Transverse colon (tissue), 4 donors: ENCODE measurements at places on chromosomes 1 and 21.

- DNase-seq = no peak
Measured at GRCh38 chr1:233281711-233282581, 13.6 kb downstream of the PCNX2 start.

DNA sequence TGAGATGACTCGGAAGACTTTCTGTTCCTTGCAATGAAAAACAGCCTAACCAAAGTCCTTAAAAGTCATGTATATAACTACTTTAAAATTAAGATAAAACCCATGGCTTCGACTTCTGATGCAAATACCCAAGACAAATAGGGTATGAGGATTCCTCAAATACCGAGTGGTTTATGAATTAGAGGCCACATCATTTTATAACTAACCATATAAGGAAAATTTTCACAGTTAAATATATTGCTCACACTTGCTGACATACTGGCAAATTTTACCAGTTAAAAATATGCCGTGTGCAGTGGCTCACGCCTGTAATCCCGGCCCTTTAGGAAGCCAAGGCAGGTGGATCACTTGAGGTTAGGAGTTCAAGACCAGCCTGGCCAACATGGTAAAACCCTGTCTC lies 5.4 kb downstream of the RERE start:
- DNase-seq = no peak

DNA sequence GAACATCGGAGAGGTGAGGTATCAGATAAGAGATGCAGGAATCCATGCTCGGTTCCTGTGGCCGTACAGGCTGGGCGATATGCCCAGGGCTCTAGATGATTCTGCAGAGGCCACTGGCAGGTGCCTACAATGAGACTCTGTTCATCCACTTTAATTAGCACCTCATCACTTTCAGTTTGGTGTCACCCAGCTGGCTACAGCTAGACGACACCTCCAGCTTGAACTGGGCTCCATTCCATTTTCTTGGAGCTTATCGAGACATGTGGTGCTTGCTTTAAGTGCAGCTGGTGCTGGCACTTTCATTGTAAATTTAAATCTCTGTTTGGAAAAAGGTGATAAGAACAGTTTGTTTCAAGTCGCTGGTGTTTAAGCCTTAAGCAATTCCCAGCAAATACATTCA lies 322.5 kb upstream of the ADGRL2 start:
- DNase-seq = no peak

- no peak for DNase-seq
Measured at GRCh38 chr1:227740401-227740960, 5.2 kb downstream of the SNAP47 start.

DNA sequence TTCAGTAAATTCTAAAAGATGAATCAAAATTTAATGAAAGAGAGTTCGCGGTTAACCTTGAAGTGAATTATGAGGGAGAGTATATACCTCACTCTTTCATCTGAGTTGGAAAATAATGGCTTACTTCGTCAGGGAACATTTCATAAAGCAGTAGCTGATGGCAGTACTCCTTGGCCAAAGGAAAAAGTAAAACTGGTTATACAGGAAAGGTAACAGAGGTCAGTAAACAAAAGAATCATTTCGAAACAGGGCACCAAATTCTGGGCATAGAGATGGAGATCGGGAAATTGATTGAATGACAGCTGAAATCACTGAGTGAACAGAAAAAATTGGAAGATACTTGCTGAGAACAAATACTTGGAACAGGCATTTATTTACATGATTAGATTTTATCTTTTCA lies 199.0 kb downstream of the OLFM3 start:
- DNase-seq = no peak

DNA sequence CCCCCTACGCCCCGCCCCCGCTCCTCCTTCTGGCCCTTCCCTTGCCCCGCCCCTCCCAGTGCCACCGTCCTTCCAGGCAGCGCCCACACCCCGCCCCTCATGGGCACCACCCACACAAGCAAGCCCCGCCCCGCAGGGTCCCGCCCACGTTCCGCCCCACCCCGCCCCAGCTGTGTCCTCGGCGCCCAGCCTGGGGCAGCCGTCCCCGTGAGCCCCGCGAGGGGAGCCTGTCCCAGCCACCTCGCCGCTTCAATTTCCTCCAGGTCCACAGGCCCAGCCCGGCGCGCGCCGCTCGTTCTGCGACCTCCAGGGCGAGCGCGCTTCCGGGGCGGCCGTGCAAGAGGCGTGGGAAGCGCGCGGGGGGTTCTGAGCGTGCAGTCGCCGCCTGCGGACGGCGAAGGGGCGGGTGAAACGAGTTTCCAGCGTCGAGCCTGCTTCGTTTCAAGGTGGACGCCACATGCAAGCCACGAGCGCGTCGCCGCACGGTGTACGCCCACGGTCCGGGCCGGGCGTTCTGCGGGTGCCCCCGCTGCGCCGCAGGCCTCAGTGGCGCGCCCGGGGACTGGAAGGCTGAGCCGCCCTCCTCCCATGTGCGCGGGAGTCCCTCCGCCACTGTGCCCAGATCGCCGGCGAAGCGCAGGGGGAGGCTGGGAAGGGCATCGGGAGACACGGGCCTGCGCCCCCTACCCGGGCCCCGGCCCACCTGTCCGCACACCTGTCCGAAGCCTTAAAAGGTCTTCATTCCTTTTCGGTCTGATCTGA lies 10.8 kb upstream of the FAAP20 start:
- DNase-seq = peak; percentile 98

GRCh38 chr1:29793101-29793546 lies 556.8 kb downstream of the PTPRU start:
- peak; percentile 80 for DNase-seq

DNA sequence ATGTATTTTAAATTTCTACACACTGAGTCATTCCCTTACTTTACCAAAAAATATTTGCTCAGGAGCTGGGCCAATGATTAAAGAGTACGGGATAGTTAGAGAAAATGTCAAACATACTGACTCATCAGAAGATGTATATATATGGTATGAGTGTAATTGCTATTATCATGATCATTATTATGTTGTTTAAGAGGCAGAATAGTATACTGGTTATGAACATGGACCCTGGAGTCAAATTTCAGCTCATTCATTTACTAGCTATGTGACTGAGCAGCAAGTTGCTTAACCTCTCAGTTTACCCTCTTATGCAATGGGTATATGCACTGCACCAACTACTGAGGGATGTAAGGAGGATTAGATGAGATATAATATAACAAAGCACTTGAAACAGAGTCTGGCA lies 41.2 kb upstream of the USH2A start:
- DNase-seq = no peak

DNA sequence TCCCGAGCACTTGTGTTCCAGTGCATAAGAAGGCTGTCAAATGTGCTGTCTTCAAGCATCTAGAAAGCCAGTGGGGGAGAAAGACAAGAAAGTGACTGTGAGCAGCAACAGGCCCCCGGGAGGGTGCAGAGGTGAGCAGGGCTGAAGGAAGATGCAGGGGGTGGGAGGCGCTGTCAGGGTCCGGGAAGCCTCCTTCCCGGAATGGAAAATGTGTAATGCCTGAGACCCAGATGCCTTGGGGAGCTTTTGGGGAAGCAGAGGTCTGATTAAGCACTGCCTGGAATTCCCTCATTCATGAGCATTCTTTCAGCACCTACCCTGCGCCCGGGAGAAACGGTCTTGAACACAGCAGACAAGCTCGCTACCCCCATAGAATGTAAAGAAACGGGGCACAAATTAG lies 1.3 kb downstream of the NPHP4 start:
- no peak for DNase-seq

DNA sequence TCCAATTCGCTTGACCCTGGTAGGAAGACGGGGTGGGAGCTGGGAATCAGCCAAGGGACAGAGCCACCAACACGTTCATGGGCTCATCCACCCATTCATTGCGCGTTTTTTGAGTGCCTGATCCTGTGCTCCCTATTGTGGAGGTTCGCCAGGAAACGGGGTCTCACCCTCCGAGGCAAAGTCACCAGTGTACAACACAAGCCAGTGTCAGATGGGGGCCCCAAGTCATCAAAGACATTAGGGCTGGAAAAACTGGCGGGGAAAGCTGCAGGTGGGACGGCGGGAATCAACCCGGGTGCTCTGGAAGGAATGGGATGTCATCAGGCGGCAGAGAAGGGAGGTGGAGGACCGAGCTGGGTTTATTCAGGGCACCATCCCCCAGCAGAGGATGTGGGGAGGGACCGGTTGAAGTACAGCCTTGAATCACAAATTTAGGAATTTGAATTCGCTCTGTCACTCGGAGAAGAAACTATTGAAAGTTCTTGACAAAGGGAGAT lies 667 bp upstream of the NID1 start:
- no peak for DNase-seq

DNA sequence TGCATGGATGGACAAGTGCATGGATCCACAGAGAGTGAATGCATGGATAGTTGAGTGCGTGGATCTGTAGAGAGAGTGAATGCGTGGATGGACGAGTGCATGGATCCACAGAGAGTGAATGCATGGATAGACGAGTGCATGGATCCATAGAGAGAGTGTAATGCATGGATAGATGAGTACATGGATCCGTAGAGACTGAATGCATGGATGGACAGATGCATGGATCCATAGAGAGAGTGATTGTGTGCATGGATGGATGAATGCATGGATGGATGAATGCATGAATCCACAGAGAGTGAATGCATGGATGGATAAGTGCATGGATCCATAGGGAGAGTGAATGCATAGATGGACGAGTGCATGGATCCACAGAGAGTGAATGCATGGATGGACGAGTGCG lies 153.8 kb downstream of the PCBP3 start:
- no peak for DNase-seq

GRCh38 chr21:27519361-27519760 lies 552.5 kb upstream of the ADAMTS5 start:
- DNase-seq = no peak

DNA sequence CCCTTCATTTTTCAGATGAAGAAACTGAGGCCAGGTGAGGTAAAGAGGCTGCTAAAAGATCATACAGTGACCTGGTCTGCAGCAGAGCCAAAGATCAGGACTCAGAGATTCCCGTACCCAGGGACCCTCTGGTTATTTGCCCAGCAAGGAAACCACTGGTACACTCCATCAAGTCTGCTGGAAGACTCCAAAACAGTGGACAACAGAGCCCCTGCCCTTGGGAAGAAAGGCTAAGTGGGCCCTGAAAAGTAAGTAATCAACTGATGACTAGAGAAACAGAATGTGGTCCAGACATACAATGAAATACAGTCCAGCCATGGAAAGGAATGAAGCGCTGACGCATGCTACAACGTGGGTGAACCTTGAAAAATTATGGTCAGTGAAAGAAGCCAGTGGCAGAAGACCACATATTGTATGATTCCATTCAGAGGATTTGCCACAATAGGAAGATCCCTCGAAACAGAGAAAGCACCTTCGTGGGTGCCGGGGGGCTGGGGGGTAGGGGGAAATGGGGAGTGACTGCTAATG lies 106.4 kb downstream of the ETS2 start:
- DNase-seq = no peak

DNA sequence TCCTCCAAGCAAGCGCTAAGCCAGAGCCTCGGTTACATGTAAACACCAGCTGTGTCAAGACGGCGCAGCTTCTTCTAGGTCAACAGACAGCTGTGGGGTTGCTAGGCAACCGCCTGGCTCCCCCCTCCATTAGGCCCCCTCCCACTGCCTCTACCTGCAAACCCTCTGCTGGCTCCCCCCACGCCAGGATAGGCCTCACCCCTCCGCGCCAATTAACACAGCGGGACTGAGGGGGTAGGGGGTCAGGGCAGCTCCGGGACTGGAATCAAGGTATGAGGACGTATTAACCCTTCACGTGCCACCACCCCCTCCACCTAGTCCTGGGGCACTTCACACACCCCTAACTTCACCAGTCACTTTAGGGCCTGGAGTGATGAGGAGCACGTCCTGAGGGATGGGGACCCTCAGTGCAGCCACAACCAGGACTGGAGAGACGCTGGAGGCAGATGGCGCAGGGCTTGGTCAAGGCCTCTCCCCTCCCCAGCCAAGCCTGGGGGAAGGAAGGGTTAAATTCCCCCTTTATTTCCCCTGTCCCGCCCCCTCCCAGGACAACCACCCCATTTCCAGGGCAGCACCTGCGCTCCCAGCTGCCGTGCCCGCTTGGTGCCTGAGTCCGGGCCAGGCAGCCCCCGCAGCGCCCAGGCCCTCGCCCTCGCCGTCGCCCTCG lies 37.4 kb upstream of the WASF2 start:
- peak; percentile 66 for DNase-seq

DNA sequence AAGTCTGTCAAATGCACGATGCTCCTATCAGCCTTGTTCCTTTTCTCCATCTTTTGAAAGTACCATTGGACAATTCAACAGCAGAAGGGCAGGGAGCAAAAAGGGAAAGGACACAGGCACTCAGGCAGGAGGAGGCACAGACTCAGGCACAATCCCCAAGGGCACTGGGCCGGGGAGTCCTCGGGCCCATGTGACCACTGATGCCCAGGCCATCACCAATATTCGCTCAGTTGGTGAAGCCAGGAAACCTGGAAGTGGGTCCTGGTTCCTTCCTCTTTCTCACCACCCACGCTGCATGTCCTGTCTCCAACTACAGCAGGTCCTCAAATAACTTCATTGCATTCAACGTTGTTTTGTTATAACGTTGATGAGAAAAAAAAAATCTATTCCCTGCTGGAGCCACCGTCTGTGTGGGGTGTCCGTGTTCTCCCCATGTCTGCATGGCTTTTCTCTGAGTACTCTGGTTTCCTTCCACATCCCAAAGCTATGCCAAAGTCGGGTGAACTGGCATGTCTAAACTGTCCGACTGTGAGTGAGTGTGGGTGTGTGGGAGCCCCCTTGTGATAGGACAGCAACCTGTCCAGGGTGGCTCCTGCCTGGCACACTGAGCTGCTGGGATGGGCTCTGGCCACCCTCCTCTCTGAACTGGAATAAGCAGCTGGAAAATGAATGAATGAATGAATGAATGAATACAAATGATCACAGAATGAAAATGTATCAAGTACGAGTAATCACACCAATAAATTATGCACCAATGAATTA lies 12.5 kb downstream of the NID1 start:
- no peak for DNase-seq

DNA sequence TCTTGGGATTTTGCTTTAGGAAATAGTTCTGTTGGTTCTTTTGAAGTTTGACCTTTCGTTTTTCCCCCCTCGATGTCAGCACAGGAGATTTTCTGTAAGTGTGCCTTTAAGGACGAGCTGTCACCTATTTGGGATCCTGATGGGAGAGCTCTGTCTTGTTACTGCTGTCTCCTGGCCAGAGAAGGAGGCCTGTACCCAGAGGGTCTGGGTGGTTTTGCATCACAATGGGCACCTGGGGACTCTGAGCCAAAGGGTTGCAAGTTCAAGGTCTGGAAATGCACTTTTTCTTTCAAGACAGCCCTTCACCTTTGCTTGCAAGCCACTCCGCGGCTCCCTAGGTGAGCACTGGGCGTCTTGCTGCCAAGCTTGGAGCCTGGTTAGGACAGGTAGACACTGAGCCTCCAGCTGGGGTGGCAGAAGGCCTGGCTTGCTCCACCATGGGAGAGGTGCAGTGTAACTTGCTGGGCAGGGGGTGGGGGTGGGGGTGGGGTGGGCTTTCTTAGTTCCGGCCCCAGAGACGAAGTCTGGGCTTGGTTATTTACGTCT lies 2.9 kb downstream of the AJAP1 start:
- DNase-seq = no peak
